Foreskin melanocyte (primary cell): ENCODE measurements at places on chromosomes 16 and 17.

DNA sequence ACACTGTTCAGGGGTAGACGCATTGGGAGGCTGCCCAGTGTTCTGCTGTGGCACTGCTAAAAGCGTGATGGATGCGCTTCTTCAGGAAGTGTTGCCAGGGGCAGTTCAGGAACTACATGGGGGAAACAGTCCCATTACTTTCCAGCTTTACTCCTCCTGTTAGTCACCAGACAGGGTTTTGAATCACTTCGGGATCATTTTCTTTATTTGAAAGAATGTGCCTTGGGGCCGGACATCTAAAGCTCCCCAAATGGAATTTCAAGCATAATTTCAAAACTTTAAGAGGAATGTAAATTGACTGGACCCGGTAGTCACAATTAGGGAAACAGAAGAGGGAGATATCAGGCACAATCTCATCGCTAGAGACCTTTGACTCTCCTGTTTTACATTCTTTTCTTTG, 1.3 kb upstream of the KRTAP2-1 start:
- DNase-seq, result peak; percentile 54

- no peak for DNase-seq
Measured at GRCh38 chr17:78715000-78715771, 66.9 kb downstream of the CYTH1 start.

DNA sequence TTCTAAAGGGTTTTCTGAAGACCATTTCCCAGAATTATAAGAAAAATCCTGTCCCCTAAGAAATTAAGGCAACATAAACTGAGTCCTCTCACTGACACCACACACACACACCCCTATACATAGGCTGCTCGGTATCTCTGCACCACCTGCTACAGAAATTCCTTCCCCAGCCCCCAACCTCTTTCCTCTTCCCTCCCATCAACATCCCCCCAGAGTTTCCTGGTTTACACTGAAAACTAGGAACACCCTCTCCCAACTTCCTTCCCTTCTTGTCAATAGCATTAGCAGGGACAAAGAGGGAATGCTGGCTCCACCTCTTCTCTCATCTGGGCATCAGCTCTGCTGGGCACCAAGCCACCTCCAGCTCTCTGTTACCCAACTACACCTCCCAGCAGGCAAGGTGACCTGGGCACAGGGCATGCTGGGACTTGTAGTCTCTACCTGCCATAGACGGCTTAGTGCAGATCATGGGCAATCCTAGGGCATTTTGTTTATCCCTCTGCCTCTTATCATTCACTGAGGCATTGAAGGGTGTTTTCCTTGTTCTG, 15.7 kb downstream of the CAVIN1 start:
- no peak for DNase-seq

GRCh38 chr16:2881783-2882649, 999 bp upstream of the FLYWCH2 start:
- DNase-seq, result peak; percentile 10

- DNase-seq, result no peak
Measured at GRCh38 chr17:9645851-9646545, 681 bp downstream of the USP43 start.

DNA sequence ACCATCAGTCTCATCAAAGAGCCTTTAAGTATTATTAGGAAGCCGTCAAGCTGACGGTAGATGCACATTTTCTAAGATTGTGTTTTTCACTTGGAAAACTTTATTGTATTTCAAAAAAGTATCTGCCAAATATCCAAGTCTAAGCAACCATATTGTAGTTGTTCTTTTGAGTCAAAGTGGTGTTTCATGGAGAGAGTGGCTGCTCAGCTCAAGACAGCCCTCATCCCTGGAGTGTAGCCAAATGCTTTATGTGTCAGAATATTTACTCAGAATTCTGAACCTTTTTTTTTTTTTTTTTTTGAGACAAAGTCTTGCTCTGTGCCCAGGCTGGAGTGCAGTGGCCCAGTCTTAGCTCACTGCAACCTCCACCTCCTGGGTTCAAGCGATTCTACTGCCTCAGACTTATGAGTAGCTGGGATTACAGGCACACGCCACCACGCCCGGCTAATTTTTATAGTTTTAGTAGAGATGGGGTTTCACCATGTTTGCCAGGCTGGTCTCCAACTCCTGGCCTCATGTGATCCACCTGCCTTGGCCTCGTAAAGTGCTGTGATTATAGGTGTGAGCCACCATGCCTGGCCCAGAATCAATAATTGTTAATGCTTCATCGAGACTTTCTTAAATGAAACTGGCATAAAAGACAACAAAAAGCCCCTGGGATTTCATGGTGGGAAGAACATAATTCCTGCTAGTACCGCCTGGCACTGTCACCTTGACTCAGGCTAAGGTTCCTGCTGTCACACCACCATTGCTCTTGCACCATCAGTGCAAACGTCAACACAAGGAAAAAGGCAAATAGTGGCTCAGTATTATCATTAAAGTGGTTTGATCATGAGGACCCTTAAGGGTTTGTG, 45.5 kb downstream of the PRKCA start:
- no peak for DNase-seq

DNA sequence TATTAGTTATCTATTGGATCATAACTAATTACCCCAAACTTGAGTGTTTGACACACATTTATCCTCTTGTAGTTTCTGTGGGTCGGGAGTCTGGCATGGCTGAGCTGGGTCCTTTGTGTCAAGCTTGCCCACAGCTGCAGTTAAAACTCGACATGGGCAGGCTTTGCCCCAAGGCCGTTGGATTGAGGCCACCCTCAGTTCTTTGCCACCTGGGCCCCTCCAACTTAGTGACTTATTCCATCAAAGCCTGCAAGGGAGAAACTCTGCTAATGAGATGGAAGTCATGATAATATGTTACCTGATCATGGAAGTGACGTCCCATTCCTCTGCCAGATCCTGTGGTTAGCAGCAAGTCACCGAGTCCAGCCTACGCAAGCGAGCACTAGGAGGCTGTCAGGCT, 17.2 kb downstream of the TBCD start:
- no peak for DNase-seq

DNA sequence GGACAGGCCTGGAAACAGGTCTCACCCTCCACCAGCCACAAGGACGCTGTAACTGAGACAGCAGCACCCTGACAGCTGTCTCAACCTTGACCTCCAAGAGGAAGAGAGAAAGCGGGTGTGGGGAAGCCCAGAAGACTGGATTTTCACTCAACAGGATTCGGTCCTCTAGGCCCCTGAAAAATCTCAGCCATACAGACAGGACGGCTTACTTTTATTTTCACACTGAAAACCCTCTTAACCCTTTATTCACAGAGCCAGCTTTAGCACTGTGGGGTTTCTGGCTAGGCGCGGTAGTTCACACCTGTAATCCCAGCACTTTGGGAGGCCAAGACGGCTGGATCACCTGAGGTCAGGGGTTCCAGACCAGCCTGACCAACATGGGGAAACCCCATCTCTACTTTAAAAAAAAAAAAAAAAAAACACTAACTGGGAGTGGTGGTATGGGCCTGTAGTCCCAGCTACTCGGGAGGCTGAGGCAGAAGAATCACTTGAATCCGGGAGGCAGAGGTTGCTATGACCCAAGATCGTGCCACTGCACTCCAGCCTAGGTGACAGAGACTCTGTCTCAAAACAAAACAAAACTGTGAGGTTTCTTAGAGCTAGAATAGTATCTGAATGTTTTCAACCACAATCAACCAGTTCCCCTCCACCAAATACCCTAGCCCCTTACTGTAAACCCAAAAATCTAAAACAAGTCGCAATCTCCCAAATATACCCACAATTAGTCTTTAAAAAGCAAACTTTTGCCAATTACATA, 5.3 kb downstream of the ANKRD11 start:
- DNase-seq, result no peak
